ENCODE measurements at places on chromosomes 5 and 9.

GRCh38 chr9:34710023-34710422, at the start of gene CCL21:
Gene CCL21 (minus strand): TSS chr9:34710136. CDS start chr9:34710066, 70 bp downstream.
- no peak for DNase-seq

GRCh38 chr5:44332285-44332971, 56.8 kb downstream of the FGF10 start:
- DNase-seq, result no peak

- no peak for DNase-seq
Observed at GRCh38 chr9:90088434-90088833, 483.6 kb downstream of the GADD45G start.

DNA sequence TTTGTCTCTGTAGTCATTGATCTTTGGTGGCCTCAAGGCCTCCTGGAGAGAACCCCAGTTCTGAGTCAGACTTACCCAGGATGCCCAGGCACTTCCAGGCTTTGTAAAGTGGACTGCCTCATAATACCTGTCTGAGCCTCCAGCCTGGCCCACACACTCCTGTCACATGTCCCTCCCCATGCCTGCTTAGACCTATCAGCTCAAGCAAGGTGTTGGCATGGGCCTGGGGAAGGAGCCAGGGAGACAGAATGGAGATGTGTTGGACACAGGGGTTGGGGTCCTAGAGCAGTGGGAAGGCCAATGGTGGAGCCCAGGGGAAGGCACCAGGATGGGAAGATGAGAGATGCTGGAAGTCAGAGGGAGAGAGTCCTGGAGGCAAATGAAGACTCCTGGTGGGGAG, 136.2 kb downstream of the CFAP90 start:
- no peak for DNase-seq

DNA sequence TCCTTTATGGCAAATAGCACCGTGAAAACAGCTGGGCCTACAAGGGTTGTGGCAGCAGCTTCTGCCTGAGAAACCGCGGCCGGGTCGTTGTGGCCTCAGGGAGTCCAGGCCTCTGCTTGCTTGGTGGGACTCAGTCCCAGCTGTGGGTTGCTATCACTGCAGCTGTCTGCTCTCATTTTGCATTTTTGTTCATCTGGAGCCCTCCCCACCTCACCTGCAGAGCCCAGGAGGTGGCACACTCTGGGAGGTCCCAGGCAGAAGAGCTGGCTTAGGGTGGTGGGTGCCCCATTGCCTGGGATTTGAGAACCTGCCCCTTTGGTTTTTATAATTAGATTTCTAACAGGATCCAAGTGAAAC, 138.4 kb downstream of the GADD45G start:
- no peak for DNase-seq

GRCh38 chr9:70120834-70121510, 77.3 kb downstream of the MAMDC2 start:
- DNase-seq, result no peak

GRCh38 chr5:16870878-16871277, 65.2 kb downstream of the MYO10 start:
- no peak for DNase-seq

GRCh38 chr5:53331463-53331862, 149.0 kb upstream of the FST start:
- DNase-seq, result no peak

DNA sequence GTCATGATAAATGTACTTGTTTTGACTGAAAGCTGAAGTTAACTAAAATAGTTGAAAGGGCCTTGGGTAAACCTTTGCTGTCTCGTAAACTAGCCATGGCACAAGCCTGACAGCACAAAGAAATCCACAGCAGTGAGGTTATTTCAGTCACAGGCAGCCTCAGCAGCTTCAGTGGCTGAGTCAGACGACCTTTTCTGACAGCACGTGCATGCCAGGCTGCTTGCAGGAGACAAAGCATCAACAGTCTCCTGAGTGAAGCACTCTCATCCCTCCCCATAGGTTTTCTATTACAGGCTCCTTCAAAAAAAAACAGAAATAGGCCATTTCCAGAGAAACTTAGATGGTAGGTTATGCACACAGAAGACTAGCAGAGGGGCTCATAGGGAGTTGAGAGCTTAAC, 34.6 kb downstream of the OXCT1 start:
- no peak for DNase-seq

DNA sequence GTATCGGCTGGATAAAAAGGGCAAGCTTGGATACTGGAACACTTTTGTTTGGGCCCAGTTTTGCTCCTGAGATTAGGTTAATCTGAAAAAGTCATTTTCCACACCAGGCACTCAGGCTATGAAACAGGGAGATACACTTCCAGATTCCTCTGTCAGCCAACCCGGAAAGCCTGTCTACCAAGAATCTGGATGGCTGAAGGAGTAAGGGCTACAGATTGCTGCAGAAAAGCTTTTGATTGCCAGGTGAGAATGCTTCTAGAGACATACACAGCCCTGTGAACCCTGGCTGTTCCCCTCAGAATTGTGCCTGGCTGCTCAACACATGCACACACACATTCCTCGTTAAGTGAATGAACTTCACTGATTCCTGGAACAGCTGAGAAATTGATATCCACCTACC, 114.4 kb downstream of the PSD2 start:
- DNase-seq, result no peak

GRCh38 chr9:86353655-86354010, 577 bp downstream of the TUT7 start:
- no peak for DNase-seq

GRCh38 chr5:125113328-125113727, 366.9 kb upstream of the ZNF608 start:
- DNase-seq, result no peak

- DNase-seq, result no peak
Observed at GRCh38 chr5:154956712-154957111, 15.8 kb downstream of the MRPL22 start.

- no peak for DNase-seq
Observed at GRCh38 chr5:139725073-139725830, 70.4 kb upstream of the PSD2 start.

GRCh38 chr9:130193103-130193502, 20.9 kb downstream of the NCS1 start:
- no peak for DNase-seq

DNA sequence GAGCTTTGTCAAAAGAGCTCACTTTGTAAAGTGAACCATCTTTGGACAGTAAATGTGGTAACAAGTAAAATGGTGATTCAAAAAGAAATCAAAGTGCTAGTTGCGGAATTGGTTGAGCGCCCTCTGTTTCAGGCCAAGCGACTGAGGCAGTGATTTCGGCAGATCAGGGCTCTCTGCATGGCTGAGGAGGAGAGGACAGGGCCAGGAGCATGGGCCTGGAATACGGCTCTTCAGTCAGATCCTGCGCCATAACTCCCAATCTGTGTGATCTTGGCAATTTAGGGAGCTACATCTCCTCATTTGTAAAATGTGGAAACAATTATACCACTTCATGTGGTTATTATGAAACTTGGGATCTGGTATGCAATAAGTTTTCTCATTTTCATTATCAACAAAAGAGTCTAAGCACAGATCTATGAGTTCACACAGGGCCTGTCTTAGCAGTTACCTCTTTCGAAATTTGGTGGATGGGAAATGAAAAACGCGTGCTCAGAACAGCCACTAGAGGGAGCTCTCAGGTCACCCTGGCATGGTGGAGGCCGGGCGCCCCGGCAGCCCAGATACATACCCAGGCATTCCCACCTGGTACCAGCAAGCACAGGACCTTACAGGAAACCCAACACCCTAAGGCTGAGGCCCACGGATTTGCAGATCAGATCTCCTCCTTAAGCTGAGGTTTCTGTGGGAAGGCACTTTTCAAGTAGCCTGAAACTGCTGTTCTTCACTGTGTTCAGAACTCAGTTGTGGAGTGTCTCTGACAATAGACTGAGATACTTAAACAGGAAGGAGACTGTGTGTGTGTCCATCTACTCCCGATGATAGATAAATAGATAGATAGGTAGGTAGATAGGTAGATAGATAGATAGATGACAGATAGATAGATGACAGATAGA, 303.7 kb downstream of the RAB3C start:
- peak; percentile 13 for DNase-seq

- no peak for DNase-seq
Observed at GRCh38 chr9:13369431-13369830, 89.9 kb upstream of the MPDZ start.

- no peak for DNase-seq
Observed at GRCh38 chr9:74838351-74838750, 49.4 kb downstream of the TRPM6 start.

DNA sequence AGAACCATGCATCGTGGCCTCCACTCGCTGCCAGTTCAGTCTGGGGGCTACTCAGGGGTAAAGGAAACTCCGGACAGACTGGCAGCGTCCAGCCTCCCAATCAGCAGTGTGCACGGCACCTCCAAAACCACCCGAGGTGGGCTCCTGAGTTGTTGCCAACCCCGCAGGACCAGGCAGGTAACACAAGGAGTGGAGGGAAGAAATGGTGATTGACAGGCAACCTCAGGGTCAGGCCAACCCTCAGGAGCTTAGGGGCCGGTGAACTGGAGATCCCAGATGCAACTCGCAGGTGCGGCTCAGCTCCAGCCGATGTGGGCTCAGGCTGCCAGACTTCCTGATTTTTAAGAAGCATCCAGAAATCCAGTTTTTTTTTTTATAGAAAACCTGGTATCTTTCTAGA, 37.3 kb upstream of the AKNA start:
- no peak for DNase-seq
